Retinal pigment epithelial cell (primary cell): ENCODE measurements at places on chromosomes 11 and 22.

GRCh38 chr11:68946416-68947090, 34.2 kb downstream of the MRGPRD start:
- DNase-seq = peak; percentile 36

DNA sequence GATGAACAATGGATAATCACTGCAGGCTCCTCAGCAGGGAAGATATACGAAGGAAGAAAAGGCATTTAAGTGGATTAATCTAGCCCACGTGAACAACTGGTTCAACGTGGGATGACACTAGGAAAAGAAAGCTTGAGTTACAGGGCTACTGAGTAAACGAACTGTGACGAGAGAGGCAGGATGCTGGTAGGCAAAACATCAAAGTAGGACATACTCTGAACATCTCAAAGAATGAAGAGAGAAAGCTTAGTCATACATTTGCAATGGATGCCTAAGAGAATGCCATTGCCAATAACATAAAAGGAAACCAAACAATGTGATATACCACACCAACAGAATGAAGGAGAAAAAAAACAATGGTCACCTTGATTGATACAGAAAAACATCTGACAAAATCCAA, 12.9 kb downstream of the USP28 start:
- DNase-seq = no peak

GRCh38 chr22:21450320-21450831, 16.8 kb upstream of the TMEM191C start:
- DNase-seq = no peak

DNA sequence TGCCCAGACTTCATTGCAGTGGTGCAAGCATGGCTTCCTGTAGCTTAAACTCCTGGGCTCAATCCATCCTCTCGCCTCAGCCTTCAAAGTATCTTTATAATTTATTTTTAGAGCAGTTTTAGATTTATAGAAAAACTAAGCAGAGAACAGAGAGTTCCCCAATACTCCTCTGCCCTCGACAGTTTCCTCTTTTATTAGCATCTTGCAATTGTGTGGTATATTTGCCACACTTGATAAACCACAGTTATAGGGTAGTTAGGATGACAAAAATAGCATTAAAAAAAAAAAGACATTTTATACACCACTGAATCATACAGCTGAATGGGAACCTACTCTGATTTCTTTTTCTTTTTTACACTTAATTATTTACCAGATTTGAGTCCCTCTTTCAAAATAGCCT, 31.2 kb downstream of the MS4A2 start:
- no peak for DNase-seq

DNA sequence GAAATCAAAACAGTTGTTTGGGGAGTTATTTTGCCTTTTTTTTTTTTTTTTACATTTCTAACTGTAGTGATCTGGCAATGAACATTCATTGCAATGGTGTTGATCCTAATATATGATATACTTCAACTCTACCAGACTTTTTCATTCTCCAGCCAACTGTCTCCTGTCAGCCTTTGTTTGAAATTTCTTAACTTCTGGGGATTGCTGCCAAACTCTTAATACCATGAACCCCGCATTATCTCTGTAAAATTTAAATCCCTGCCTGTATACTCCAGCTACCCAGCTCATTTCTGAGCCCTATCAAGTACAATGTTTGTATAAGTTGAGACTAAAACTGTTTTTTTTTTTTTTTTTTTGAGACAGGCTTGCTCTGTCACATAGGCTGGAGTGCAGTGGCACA, 280.7 kb downstream of the TTC28 start:
- peak; percentile 46 for DNase-seq

DNA sequence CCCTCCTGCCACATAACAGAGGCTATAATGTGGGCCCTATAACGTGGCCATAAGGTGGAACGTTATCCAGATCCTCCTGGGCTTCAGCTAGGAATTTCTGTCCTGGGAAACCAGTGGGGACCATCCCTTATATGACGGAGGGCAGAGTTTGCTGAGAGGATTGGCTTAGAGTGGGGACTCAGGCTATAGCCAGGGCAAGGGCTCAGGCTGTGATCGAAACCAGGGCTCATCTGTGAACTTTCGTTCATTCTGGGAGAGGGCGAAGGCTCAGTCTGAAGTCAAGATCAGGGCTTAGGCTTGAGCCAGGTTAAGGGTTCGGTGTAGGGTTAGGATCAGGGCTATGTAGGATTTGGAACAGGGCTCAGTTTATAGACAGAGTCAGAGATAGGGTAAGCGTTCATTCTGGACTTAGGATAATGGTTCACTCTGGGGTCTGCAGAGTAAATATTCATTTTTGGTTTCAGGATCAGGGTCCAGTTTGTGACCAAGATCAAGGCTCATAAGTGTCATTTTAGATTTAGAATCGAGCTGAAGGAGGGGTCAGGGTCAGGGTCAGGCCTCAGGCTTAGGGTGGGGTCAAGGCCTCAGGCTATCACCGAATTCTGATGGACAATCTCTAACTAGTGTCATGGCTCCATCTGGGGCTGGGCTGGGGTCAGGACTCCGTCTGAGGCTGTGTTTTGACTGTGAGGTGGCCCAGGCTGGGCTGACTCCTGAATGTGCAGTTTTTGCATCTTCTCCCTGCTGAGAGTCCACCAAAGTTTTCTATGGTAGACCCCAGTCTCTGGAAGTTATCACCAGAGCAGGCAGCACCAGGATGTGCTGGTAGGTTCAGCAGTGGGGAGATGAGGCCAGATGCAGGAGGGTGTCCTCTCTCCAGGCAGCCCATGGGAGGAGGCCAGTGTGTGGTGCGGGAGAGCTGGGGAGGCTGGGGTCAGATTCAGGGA, 33.9 kb upstream of the SOX10 start:
- DNase-seq = no peak

GRCh38 chr11:39860931-39861330, 1598.5 kb downstream of the LRRC4C start:
- DNase-seq = no peak

- no peak for DNase-seq
These were observed 1.7 kb downstream of the QSER1 start for GRCh38 chr11:32894149-32894827.

- DNase-seq = peak; percentile 63
These were observed 117.3 kb downstream of the RASSF10 start for GRCh38 chr11:13126430-13126829.

- no peak for DNase-seq
These were observed 60.7 kb downstream of the TTC17 start for GRCh38 chr11:43419460-43419859.

DNA sequence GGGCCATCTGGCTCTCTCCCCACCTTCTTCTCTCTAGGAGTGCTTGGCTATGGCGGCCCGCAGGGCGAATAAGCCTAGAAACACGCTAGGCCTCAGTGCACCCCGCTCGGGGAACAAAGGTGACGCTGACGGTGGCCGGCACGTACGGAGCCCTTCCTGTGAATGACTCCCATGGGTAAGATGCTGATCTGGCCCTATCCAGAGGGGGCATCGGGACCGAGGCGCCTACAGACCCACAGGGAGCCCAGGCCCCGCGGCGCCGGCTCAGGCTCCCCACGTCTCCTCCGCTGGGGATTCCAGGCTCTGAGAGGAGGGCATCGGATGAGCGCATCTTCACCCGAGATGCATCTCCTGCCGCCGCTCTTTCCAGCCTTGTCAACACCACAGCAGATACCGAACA, 31.4 kb upstream of the TESMIN start:
- DNase-seq = no peak

GRCh38 chr11:4464216-4465159, 15.4 kb downstream of the OR52K2 start:
- no peak for DNase-seq
